GM06990 (cell line): ENCODE measurements at places on chromosomes 6 and 20.
A peak's percentile ranks its signal among the peaks of the same experiment; 100 is the strongest.

DNA sequence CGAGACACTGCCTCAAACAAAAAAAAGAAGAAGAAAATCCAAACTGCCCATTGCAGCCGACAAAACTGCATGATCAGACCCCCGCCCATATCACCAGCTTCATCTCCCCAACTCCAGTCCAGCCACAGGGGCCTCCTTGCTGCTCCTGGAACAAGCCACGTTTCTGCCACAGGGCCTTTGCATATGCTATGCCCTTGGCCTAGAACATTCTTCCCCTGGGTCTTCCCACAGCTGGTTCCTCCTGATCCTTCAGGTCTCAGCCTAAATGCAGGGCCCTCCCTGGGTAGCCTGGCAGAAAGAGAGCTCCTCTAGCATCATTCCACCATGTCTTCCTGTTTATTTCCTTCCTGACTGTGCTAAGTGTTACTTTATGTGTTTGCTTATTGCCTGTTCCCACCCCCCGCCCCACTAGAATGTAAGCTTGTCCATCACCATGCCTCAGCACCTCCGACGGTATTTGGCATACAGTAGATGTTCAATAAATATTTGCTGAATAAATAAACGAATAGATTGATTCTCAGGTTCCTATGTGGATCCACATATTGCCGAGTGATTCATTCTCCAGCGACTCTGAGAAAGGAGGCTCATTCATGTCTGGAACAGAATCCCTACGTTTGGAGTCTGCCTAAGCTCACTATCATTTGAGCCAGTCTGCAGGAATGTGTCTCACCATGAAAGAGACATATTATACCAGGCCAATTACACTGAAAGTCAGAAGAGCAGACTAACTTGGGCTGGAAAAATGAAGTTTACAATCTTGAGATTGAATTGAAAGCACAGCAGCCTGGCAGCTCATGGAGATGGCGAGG is 56.1 kb downstream of the NFATC2 start:
- no peak for DNase-seq

- no peak for DNase-seq
Observed at GRCh38 chr6:77463861-77464494, 687 bp upstream of the HTR1B start.

GRCh38 chr20:50992336-50992732 is 30.6 kb downstream of the KCNG1 start:
- DNase-seq: no peak

DNA sequence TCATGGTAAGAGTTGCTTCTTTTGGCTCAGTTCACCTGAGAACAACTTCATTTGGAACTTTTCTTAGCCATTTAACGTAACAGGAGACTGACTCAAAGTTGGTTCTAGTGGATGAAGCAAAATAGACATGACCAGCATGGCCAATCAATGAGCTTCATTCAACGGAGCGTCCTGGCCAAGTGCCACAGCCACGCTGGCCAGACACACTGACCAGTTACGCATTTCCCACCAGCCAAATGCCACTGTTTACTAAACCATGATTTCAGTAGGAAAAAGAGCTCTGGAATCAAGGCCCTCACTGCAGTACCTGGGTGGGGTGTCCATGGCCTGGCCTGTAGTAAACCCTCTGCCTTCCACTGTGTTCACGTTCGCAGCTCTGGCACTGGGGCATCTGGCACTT is 80.4 kb downstream of the POPDC3 start:
- no peak for DNase-seq

DNA sequence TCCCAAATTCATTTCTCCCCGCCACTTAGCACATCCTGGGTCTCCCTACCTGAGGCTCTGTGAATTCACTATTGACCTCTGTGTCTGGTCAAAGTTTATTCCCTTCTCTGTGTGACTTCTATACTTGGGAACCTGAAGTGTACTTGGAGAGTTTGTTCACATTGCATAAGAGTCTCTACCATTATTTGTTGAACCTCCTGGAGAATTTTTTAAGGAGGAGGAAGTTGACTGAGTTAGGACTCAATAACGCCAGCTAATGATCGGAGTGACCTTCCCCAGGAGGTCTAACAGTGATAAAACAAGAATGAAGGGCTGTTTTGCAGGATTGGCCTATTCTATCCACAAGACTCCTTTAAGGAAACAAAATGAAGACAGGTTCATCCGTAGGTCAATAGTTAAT is 23.6 kb downstream of the STMND1 start:
- DNase-seq: no peak

- DNase-seq: no peak
Observed at GRCh38 chr20:58571356-58571692, 56.1 kb upstream of the APCDD1L start.

DNA sequence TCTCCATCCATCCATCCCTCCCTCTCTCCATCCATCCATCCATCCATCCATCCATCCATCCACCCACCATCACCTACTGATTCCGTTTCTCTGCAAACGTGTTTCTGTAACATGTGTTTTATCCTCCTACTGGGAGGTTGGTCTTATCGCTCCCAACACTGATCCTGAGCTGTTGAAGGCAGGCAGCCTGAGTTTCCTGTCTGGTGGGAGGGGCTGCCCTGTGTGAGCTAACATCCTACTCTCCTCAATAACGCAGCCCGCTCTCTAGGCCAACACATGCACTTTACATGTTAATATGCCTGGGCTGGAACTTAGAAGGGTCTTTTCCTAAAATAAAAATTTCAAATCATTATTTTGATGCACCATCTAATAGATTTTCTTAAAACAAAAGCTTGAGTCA is 126.5 kb downstream of the WDR27 start:
- no peak for DNase-seq

DNA sequence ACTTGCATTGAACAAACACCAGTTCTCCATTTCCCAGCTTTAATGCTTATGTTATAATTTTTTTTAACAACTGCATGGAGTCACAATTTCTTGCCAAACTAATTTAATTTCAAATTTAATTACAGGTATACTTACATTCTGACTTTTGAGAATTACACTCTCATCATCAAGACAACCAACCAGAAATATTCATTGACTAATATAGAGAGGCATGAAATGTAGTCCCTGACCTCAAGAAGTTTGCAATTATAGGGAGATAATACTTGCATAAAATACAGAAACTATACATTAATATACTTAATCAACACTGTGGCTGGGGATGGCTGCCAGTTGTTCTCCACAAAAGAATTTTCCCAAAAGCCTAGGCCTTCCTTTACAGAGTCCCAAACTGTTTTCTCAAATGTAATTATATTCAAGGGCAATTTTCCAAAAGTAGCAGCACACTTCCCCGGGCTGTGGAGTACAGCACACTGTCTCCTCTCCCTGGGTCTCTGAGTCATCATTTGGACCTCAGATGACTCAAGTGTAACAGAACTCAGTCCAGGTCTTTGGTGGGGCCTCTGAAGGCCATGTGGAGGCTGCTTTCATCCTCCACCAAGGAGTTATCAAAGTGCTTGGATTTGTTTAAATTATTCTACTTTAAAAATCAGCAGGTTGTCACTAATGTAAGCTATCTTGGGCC is 114.1 kb downstream of the KIF16B start:
- DNase-seq: no peak

- no peak for DNase-seq
Observed at GRCh38 chr6:37906121-37906520, 86.6 kb downstream of the ZFAND3 start.

DNA sequence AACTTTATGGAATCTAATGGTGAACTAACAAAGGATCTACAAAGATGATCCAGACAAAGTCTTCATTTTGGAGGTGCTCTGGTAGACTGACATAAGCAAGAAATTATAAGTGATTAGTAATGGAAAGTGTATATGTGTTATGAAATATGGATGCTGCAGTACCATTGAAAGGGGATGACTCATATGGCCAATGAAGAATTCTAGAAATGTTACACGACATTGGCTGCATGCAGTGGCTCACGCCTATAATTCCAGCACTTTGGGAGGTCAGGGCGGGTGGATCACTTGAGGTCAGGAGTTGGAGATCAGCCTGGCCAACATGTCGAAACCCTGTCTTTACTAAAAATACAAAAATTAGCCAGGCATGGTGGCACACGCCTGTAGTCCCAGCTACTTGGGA is 23.5 kb downstream of the CFAP206 start:
- no peak for DNase-seq

DNA sequence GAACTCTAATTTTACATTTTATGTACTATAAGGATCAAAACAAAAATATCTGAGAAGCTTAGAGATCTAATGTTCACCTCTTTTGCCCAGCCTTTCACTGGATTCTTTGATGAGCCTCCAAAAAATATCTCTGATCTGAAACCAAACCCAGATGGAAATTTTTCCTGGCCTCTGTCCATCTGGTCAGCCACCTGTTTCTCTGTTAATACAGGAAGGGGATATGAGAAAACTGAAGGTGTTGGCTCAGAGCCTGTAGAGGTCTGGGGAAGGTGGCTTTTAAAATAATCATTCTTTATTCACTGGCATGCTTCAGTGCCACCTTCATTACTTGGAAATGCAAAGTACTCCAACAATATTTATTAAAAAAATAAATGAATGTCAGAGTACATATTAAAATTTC is 8.5 kb upstream of the MCM3 start:
- DNase-seq: no peak

GRCh38 chr20:64247970-64248841 is 7.3 kb upstream of the PCMTD2 start:
- DNase-seq: no peak

DNA sequence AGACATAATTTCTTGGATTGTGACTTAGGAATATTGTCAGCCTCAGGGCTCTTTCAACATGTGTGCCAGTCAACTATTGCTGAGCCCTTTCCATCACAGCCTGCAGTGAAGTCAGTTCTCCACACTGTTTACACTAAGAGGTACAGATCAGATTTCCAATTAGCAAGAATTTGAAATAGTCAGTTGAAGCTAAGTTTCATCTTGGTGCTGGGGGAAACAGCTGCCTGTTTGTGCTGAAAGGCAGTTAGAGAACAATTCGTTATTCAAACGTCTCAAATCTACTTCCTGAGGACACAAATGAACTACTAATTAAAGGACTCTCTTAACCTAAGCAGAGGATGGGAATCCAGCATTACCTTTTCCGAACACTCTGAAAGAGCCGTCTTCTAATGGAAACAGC is 25.9 kb downstream of the ADGRF1 start:
- no peak for DNase-seq

DNA sequence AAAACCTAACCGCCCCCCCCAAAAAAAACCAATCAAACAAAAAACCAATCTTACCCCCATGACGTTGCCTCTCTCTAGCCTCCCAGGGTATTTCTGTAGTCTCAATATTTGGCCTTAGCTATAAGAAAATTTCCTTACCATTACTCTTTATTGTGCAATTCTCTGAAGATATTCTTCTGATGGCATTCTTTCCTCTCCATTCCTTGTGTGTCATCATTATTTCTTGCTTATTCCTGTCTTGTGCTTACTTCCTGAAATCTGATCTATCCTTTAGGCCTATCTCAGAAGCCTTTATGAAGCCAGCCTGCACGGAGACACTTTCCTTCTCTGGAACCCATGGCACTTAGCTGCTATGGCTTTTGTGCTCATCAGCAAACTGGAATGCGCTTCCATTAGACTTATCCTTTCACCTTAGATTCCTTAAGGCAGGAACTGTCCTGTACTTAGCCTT is 65.9 kb upstream of the DDR1 start:
- no peak for DNase-seq

- peak; percentile 61 for DNase-seq
Observed at GRCh38 chr20:41173161-41173721, 35.9 kb downstream of the PLCG1 start.

DNA sequence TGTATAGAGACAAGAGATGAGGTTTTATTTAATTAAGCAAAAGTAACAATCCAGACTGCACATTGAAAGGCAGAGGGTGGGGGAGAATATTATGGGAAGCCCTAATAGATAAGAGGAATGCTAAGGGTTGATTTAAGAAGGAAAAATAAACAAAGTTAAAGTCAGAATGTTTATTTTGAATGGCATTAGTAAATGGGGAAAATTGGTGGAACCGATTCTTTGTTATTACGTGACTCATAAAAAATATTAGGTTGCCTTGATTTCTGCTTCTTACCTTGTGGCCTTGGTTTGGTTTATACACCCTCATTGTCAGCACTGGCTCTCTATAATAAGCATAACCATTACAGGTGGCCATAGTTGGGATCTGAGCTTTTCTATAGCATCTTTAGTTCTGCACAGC is 674.8 kb upstream of the CITED2 start:
- no peak for DNase-seq

DNA sequence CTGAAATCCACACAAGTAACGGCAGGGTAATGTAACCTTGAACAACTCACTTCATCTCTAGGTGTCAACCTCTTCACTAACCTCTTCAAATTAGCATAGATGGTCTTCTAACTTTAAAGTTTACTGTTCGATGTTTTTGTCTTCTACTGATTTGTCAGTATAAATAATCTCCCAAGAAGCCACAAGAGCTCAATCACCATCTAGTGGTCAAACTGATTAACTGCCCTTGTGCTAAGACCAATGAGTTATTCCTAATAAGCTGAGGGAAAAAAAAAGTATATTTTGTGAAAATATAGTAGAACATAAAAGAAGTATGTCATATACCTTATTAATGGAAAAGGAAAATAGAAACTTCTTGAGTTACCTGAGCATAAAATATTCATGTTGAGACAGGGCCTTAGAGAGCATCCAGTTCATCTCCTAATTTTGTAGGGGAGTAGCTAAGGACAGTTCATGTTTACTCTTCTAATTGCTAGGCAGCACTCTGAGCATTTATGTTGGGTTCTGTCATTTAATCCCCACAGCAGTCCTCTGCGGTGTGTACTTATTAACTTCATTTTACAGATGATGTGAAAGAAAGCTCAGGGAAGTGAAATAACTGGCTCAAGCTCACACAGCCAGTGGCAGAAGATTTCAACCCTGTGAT is 317.1 kb downstream of the ESR1 start:
- no peak for DNase-seq

GRCh38 chr20:62227591-62227976 is 7.5 kb upstream of the HRH3 start:
- no peak for DNase-seq

DNA sequence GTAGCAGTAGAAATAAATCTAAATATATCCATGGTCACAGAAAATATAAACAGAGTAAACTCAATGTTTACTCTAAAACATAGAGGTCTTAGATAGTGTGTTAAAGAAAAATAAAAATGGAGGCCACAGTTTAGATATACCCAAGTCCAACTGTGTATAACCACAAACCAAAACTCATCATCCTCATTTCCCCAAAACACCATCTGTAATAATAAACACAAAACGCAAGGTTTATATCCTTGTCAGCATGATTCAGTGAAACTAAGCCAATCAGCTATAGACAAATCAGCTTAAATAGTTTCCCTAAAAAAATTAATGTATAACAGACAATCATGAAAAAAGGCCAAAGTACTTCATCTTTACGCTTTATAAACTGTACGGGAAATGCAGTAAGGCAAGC is 2.7 kb upstream of the HACE1 start:
- no peak for DNase-seq

GRCh38 chr6:12449447-12449846 is 159.3 kb downstream of the EDN1 start:
- no peak for DNase-seq

- no peak for DNase-seq
Observed at GRCh38 chr6:170444811-170445211, 108.3 kb downstream of the PSMB1 start.
